Activated naive CD4-positive, alpha-beta T cell (primary cell): ENCODE measurements at places on chromosomes 5 and 9.

GRCh38 chr9:76624391-76625048 lies 139.7 kb upstream of the PCA3 start:
- no peak for DNase-seq

GRCh38 chr9:78286125-78286524 lies 10.8 kb upstream of the PSAT1 start:
- DNase-seq = no peak

DNA sequence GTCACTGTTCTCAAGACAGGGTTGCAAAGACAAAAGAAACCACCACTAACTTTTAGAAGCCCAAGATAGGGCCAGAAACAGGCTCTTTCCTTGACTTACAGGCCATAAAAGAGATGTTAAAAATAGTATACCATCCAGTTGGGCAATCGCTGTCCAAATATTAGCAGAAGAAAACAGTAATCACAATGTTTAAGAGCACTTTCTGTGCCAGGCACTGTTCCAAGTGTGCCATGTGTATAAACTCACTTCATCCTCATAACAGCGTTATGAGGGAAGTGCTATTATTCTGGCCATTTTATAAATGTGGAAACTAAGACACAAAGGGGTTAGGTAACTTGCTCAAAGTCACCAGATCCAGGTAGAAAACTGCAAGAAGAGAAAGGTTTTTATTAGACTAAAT lies 111.7 kb downstream of the KCNN2 start:
- DNase-seq = no peak

- no peak for DNase-seq
Observed at GRCh38 chr9:135353935-135354334, 125.6 kb upstream of the PPP1R26 start.

DNA sequence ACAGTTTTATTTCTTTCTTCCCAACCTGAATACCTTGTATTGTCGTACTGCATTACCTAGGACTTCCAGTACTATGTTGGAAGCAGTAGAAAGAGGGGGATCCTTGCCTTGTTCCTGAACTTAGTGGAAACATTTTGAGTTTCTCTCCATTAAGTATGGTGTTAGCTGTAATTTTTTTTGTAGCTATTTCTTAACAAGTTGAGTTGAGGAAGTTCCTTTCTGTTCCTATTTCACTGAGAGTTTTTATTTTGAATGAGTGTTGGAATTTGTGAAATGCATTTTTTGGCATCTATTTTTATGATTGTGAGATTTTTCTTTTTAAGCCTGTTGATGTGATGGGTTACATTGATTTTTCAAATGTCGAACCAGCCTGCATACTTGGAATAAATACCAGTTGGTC lies 49.0 kb downstream of the FSD1L start:
- no peak for DNase-seq

GRCh38 chr5:16931334-16932110 lies 4.6 kb downstream of the MYO10 start:
- no peak for DNase-seq
